Activated gamma-delta T cell (primary cell): ENCODE measurements at places on chromosomes 6 and 20.

DNA sequence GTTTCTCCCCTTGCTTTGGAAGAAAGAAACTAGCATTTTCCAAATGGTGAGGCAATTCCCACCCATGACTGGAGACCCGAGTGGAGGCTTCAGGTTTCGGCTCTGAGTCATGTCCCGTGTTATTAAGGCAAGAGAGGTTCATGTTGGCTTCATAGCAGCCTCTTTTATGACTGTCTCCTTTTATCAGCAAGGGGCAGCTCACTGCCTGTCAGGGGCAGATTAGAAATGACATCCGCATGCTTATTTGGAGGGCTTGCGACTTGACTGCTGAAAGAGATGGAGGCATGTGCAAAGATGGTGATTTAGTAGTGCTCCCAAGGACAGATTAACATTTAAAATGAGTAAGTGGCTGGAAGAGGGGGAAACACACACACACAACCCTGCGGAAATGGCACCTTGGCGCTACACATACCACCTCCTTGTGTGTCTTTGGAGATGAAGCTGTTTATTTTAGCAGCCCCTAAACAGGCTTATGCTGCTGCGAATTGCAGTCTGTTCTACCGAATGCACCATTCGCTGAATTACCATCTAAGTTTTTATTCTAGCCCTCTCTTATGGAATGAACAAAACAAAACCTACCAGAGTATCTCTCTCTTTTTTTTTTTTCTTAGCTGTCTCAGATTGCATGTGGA, 52.1 kb upstream of the VSTM2L start:
- DNase-seq: no peak

DNA sequence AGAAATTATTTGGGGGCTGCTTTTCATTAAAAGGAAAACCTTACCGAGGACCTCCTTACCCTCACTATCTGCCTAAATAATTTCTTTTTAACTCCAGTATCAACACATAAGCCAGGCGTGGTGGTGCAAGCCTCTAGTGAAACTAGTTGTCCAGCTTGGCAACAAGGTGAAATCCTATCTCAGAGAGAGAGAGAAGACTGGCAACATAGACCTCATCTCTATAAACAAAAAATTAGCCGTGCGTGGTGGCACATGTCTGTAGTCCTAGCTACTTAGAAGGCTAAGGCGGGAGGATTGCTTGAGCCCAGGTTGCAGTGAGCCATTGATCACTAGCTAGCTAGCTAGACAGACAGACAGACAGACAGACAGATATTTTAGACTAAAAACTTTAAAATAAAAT, 92.5 kb downstream of the ARMC2 start:
- no peak for DNase-seq

- no peak for DNase-seq
These were observed 12.6 kb downstream of the ANKEF1 start for GRCh38 chr20:10047427-10047826.

DNA sequence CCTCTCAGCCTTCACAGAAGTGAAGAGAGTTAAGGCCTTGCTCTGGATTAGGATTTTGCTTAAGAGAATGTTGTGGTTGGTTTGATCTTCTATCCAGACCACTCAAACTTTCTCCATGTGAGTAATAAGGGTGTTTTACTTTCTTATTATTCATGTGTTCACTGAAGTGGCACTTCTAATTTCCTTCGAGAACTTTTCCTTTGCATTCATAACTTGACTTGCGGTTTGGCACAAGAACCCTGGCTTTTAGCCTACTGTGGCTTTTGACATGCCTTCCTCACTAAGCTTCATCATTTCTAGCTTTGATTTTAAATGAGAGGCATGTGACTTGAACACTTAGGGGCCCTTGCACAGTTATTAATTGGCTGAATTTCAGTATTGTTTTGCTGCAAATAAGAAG, 166.1 kb upstream of the OPRM1 start:
- no peak for DNase-seq

DNA sequence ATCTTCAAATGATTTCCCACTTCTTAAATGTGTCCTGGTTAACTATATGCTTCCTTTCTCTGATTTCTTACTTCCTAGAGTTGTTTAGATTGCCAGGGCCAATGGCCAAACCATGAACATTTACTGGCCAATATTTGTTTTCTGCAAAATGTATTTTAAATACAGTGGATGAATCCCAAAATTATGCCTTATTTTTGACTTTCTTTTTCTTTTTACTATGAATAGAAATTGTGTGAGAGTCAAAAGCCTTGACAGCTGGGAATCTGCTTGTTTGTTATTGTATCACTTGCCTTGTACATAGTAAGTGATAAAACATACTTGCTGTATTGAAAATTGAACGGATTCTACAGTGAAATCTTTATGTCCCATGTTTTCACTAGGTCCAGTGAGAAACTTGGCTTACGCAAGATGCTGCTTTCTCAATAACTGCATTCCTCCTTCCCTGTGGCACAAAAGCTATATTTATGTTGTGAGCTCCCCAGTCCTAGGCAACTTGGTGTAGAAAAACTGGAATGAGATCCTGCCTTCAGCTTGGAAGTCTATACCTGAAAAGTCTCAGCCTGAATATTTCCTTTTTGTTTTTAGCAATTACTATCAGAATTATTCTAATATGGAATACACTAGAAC, 295.2 kb downstream of the EPHA7 start:
- DNase-seq: no peak

DNA sequence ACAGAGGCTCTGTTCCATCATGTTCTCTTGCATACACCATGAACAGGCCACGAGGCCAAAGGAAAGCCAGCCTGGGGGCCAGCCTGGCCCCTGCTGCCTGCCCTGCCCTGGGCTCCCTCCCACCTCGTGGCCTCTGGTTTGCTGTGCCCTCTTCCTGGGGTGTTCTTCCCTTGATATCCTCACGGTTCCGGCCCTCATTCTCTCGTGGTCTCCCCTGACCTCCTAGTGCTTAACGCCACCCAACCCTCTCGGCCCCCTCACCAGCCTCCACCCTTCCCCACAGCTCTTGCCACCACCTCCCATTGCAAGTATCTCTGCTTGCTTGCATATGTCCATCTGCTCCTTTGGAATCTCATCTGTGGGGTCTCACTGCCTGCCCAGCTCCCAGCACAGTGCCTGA, 73.0 kb downstream of the GNAS-AS1 start:
- DNase-seq: no peak
